ENCODE measurements at places on chromosomes 13 and 19.
A peak's percentile ranks its signal among the peaks of the same experiment; 100 is the strongest.

DNA sequence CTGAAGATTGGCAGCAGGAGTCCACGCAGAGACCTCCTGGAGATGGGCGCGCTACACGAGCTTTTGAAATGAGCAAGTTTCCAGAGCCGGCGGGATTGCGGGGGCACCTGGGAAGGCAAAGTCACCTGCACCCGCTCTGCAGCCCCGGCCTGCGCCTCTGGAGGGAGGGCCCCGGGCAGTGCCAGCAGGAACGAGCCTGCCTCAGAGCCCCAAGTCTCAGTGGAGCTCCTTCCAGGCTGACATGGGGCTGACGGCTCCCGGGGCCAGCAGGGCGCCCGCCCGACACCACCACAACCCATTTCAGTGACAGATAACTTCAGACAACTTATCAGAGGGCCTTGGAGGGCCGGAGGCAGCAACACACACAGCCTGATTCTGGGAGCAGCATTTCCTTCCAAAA is 45.0 kb downstream of the RASA3 start:
- DNase-seq = no peak

DNA sequence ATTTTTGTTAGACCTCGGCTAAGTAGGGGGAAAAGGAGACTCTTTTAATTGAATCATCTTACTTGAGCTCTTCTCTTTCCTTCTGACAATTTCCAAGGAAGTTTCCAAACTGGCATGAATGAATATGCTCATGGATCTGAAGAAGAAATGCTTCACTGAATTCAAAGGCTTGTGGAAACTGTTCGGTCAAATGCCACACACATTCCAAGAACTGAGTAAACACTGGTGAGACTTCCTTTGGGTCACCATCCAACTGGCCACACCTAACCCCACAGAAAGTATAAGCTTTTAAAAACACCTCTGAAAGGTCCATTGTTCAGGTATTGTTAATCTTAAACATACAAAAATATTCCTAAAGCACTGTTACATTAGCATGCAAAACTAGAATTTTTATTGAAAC is 33.6 kb downstream of the MTMR6 start:
- DNase-seq = peak; percentile 50

- no peak for DNase-seq
Observed at GRCh38 chr13:38900188-38900587, 90.4 kb downstream of the STOML3 start.

DNA sequence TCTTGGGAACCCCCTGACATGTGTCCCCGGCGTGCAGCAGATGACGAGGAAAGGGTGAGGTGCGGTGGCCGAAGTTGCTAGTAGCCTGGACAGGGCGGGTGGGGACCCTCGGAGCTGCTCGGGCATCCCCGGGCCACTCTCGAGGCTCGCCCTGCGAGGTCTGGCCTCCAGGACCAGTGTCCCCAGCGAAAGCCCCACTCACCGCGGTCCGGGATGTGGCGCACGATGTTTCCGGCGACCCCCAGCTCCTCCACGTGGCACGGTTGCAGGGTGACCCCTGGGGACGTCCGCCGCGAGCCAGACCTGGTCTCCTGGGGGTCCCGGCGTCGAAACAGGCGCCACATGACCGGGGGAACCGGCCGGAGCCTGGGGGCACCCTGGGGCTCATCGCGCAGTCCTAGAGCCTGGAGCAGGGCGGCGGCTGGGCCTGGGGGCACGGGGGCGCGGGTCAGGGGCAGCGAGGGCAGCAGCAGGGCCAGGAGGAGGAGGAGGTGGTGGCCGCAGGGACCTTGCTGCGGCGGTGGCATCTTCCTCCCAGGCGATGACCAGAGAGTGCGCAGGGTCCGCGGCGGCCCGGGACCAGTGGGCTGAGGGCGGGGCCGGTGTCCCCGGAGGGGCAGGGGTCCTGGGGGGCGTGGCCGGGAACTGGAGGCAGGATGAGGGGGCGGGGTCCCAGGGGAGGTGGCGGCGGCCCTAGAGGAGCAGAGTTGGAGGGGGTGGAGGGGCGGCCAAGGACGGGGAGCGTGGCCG is 26.0 kb downstream of the CERS1 start:
- DNase-seq = no peak

- DNase-seq = no peak
Observed at GRCh38 chr13:62093984-62094780, 678.5 kb upstream of the PCDH20 start.

- no peak for DNase-seq
Observed at GRCh38 chr13:20405691-20406090, 120.0 kb downstream of the CRYL1 start.

GRCh38 chr13:33145667-33146066 is 129.4 kb downstream of the KL start:
- DNase-seq = no peak

DNA sequence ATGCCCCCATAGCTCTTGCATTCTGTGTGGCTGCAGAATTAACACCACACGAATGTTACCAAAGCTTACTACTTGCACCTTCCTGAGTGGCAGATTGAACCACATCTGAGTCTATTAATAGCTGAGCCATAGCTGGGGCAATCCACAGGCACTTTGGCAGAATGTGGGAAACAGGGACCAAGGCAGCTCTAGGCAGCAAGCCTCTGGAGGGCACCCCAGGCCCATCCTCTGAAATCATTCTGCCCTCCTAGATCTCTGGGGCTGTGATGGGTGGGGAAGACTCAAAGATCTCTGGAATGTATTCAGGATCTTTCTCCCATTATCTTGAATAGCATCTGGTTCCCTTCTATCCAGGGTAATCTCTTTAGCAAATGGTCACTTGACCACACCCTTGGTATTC is 139.3 kb downstream of the TNFRSF19 start:
- DNase-seq = no peak

DNA sequence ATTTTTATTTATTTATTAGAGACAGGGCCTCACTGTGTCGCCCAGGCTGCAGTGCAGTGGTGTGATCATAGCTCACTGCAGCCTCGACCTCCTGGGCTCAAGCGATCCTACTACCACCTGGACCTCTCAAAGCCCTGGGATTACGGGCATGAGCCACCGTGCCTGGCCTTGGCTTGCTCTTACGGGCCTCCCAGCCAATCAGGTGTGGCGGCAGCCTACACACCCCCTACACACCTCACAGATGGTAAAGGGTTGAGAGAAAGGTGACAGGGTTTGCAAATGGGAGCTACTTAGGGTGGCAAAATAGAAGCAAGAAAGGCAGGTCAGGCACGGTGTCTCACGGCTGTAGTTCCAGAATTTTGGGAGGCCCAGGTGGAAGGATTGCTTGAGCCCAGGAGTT is 1.0 kb upstream of the ZBTB32 start:
- no peak for DNase-seq

- DNase-seq = no peak
Observed at GRCh38 chr19:39497996-39498797, 550 bp upstream of the DLL3 start.

GRCh38 chr19:35756377-35757230 is at the start of gene HSPB6:
Gene HSPB6, minus strand, starts transcription at chr19:35757029. Its CDS starts 21 bp downstream, at chr19:35757008.
- no peak for DNase-seq

DNA sequence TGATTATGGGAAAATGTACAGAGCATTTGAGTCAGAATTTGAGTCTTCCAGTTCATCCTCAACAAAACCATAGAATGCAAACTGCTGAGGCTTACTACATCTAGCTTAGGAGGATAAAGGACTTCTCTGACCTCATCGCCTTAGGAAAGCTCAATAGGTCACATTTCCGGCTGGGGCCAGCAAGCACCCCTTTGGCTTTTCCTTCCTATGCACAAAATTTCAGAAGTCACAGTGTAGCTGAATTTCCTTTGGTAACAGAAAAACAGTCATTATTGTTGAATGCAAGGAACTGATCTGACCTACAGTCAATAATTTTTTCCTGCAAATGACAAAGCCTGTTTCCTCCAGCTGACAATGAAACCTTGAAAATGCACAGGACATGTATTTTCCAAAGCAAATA is 32.8 kb upstream of the LRCH1 start:
- no peak for DNase-seq

- no peak for DNase-seq
Observed at GRCh38 chr13:24684600-24684998, 4.4 kb downstream of the ATP12A start.

DNA sequence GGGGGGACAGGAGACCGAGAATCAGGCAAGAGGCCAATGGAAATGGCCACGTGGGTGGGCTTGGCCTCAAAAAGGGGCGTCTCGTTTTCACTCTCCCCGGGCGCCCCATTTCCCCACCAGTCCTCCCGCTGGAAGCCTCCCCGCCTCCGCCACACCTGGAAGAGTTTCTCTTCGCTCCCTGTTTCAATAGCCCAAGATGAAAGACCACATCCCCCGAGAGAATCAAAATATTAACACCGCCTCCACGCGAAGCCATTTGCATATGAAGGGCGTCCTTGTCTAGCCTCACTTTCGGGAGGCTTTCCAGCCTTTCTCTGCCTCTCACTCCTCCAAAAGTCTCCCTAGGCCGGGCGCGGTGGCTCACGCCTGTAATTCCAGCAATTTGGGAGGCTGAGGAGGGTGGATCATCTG is 691 bp upstream of the OLFM2 start:
- DNase-seq = no peak

DNA sequence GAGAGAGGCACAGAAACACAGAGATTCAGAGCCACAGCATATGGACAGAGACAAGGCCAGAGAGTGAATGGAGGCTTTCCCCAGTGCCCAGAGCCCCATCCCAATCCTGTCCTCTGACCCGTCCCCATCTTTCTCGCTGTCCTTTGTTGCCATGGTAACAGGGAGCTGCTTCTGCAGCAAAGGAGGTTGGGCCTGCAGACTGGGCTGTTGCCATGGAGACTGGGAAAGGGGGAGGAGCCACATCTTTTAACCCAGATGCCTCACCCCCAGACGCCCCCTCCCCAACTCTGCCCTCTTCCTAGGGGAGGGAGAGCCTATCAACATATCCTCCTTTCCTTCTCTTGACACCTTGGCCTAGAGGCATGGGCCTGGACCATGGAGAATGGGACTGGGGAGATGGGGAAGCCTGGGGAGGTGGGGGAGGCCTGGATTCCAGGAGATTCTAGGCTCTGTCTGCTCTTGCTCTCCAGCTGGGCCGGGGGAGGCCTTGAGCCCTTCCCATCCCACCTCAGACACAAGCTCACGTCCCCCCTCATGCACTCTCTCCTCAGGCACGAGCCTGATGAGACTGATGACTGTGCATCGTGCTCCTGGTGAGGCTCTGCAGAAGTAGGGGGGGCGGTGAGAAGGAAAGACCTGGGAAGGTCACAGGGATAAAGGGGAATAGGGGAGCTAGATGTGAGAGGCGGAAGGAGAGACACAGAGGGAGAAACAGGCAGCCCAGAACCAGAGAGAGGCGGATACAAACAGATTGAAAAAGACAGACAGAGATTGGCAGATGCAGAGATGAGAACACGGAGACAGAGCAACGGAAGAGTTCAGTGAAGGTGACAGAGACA is 2.1 kb upstream of the ATP1A3 start:
- DNase-seq = no peak

- no peak for DNase-seq
Observed at GRCh38 chr13:75418997-75419396, 63.0 kb downstream of the TBC1D4 start.

DNA sequence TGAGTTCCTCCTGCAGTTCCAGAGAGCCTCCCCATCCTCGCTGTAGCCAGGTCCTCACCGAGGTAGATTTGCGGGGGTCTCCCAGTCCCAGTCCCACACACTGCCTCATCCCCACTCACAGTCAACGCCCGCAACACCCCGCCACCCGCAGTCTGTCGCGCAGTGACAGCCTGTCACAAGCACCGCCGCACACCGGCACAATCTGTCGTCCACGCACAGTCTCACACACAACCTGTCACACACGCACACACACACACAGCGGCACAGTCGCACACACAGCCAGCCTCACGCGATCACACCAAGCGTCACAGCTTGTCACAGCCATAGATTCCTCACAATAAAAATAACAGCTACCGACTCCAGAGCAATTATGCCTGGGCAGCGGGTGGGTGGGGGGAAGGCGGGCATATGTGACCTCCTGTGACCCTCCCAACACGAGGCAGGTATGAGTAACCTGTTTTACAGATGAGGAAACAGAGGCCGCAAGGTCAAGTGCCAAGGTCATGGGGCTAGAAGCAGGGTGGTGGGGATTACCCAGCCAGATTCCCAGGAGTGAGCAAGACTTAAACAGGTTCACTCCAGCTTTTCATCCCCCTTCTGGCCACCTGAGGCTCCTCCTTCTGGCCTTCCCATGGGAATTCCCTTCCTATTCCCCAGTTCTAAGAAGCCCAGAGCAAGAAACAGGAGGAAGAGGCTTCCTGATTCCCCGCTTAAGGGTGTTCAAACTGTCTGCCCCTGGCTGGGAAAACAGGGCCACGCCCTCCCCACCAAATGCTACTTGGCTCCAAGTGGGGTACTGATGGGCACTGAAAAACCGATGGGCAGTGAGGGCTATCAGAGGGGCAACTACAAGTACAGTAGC is 13.9 kb downstream of the NFIX start:
- no peak for DNase-seq

GRCh38 chr19:16425993-16426392 is 45.8 kb downstream of the EPS15L1 start:
- DNase-seq = no peak

- no peak for DNase-seq
Observed at GRCh38 chr19:31312677-31313244, 36.5 kb downstream of the TSHZ3 start.

DNA sequence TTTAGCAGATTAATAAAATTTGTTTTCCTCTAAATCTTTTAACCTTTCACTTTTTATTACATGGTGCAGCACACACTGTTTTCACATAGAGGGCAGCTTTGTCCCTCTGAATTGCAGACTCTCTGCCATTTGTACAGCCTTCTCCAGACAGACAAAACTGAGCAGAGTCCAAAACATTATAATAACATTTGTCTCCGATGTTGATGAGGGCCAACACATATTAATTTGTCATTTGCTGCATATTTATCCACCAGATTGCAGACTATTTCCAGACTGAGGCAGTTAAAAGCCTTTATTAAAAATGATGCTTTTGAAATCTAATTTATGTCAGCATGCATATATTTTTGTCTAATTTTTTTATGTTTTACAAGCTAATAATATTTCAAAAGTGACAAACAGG is 1251.9 kb upstream of the SLC10A2 start:
- peak; percentile 55 for DNase-seq

DNA sequence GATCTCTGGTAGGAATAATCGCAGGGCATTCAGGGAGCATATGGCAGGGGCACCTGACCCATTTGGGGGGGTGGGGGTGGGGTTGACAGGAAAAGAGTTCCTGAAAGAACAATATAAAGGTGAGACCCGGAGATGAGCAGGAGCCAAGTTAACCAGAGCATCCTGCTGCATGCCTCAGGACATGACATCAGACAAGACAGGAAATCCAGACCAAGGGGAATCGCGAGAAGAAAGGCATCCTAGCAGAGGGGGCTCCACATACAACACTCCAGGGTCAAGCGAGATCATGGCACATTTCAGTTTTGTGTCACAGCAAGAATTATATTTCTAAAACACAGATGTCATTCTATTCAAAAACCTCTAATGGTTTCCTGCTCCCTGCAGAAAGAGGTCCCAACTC is 393.1 kb downstream of the COG6 start:
- no peak for DNase-seq

GRCh38 chr13:102227741-102228140 is 174.1 kb downstream of the FGF14 start:
- DNase-seq = no peak

- DNase-seq = no peak
Observed at GRCh38 chr13:104309431-104309830, 1243.2 kb upstream of the SLC10A2 start.

GRCh38 chr13:31361673-31362072 is 161.9 kb downstream of the B3GLCT start:
- no peak for DNase-seq

- DNase-seq = no peak
Observed at GRCh38 chr13:72341904-72342303, 385.5 kb downstream of the MZT1 start.

All from kidney glomerular epithelial cell (primary cell).